ENCODE measurements at places on chromosomes 11 and 22.
A peak's percentile ranks its signal among the peaks of the same experiment; 100 is the strongest.

GRCh38 chr11:9748361-9748970, 84.6 kb downstream of the SWAP70 start:
- no peak for DNase-seq

GRCh38 chr11:15968461-15969130, 387.8 kb downstream of the SOX6 start:
- no peak for DNase-seq

- no peak for DNase-seq
Observed at GRCh38 chr11:57475671-57476046, 15.3 kb downstream of the RTN4RL2 start.

DNA sequence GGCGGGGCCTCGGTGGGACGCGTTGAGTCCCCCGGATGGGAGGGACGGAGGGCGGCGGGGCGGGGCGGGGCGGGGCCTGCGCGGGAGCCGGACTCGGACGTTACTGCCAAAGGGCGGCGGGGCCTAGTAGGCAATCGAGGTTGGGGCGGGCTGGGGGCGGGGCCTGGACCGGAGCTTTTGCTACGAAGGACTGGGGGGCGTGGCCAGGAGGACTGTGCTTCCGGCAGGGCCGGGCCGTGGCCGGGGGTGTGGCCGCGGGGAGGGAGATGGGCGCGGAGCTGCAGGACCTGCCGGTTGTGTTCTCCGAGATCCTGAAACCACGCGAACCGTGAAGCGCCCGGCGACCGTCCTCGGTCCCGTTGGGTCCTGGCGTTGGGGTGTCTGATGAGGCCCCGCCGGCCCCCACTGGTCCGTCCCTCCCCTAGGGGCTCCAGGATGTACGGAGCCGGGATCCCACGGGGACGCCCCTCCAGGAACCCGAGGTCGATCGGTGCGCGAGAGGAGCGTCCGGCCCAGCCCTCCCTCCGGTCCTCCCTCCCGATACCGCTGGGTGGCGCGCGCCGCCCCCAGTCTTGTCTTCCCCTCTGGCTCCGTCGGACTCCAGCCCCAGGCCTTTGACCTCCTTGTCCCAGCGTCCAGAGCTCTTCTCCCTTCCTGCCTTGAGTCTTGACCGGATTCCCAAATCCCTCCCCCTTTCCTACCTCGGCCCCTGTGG, 648 bp upstream of the NUDT8 start:
- peak; percentile 95 for DNase-seq

- DNase-seq = no peak
Observed at GRCh38 chr11:83865636-83866461, 579.7 kb upstream of the CCDC90B start.

- DNase-seq = no peak
Observed at GRCh38 chr11:47928426-47928825, 51.9 kb upstream of the PTPRJ start.

DNA sequence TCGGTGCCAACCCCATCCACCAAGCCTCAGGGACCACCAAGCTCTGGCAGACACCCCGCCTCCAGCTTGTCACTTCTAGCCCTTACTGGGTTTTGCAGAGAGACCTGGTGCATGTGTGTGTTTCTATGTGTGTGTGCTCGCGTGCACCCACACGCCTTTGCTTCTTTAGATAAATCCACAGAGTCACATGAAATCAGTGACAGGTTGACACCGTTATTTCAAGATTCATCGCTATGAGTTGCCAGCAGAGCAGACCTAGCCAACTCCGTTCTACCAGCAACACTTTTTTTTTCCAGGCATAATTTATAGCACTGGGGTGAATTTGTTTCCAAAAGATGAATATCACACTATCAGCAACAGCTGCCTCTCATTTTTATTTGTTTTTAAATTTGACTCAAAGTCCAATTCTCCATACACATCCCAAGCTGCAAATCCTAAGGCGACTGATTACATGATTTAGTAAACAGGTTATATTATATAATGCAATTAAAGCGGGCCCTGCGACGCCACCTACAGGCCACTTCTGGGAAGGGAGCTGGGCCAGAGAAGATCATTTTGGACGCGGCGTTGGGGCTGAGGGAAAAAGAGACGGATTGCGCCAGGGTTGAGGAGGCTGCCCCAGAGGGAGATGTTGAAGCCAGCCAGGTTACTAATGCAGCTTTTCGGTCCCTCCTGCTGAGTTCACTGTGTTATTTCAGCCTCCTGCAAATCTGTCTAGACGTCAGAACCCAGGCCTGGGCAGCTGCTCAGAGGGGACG, 150.5 kb downstream of the FEZ1 start:
- peak; percentile 17 for DNase-seq

- DNase-seq = no peak
Observed at GRCh38 chr11:120054016-120054752, 83.7 kb downstream of the TRIM29 start.

- no peak for DNase-seq
Observed at GRCh38 chr11:5593146-5593545, 3.3 kb upstream of the TRIM6 start.

- DNase-seq = no peak
Observed at GRCh38 chr11:122235615-122236014, 119.6 kb upstream of the BLID start.

DNA sequence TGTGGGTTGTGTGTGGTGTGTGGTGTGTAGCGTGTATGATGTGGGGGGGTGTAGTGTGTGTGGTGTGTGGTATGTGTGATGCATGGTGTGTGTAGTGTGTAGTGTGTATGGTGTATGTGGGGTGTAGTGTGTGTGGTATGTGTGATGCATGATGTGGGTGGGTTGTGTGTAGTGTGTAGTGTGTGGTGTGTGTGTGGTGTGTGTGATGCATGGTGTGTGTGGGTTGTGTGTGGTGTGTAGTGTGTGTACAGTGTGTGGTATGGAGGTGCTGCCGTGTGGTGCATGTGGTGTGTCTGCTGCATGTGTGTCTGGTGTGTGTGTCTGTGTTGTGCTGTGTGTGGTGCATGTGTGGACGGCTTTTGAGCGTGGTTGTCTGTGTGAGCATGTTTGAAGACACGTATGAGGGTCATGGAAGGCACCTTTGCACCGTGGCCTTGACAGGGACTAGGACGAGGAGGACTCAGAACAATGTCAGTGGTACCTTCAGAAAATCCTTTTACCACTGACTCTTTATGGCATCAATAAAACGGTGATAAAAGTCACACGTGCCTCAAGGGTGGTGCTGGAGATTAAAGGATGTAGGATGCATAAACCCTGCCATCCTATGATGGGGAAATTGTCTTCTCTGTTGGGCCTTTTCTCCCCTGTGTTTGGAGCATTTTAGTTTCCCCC, 328.7 kb upstream of the B3GAT1 start:
- DNase-seq = no peak

- no peak for DNase-seq
Observed at GRCh38 chr11:132030896-132031295, 660.5 kb downstream of the NTM start.

GRCh38 chr11:59173964-59174663, 2.2 kb downstream of the DTX4 start:
- no peak for DNase-seq

GRCh38 chr11:1015064-1015463, 21.5 kb downstream of the MUC6 start:
- DNase-seq = no peak

GRCh38 chr11:97445561-97445960, 1055.7 kb downstream of the JRKL start:
- no peak for DNase-seq

DNA sequence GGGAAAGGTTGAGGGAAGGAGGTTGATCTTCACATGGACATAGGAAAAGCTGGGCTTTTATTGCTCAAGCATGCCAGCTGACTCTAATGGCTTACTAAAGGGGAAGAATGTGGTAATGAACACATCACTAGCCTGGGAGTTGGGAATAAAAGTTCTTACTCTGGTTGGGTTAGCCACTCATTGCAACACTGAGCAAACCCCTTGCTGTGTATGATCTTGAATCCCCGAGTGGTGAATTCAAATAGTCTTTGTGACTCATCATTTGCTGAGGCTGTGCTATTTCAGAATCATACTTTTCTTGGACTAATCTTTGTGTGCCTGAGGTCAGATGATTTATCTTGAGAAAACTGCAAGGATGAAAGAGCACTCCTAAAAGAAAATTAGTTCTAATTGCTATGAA, 304.1 kb upstream of the ANO5 start:
- no peak for DNase-seq

- peak; percentile 0 for DNase-seq
Observed at GRCh38 chr11:6755303-6755952, 16.3 kb downstream of the OR2AG2 start.

DNA sequence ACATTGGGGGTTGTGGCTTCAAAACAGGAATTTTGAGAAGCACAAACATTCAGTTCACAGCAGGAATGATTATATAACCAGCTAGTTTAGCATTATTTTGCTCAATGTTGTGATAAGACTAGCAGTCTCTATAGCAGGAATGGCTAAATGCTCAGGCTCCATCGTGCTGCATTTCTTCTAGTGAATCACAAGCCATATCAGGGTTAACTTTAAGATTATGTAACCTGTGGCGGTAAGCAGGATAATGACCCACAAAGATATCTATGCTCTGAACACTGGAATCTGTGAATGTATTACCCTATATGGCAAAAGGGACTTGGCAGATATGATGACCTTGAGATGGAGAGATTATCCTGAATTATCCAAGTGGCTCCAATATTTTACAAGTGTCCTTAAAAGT, 14.8 kb downstream of the FSHB start:
- no peak for DNase-seq

DNA sequence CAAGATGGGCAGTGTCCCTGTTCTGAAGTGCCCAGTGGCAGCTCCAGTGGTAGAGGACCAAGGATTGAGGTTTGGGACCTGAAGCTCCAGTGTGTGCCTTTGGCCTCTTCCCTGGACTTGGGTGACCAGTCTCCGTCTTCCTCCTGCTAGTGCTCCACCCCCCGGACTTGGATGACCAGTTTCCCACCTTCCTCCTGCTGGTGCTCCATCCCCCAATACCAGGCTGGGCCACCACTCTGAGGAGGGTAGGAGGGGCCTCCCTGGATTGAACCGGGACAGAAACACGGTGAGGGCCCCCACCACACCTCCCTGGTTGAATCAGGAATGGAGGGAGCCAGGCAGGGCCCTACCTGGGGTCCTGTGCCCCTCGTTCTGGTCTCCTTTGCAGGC, 10.9 kb upstream of the NEAT1 start:
- DNase-seq = no peak

GRCh38 chr11:11993839-11994238, 14.6 kb downstream of the DKK3 start:
- DNase-seq = no peak

- peak; percentile 26 for DNase-seq
Observed at GRCh38 chr11:119155733-119156492, 7.1 kb downstream of the ABCG4 start.

DNA sequence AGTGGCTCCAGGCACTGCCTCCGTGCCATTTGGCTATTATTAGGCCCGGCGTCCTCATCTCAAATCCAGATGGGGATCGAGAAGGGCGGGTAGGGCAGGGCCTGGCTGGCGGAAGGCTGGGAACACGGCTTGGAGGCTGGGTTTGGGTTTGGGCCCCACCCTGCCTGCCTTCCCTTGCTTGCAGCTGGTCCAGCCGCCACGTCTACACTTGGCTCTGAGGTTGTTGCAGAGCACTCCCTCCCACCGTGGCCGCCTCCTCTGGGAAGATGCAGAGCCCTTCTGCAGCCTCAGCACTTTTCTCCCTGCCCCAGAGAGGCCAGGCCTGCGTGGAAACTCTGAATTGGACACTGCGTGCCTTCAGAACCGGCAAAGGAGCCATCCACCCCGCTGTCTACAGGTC, 5.2 kb upstream of the SMTN start:
- DNase-seq = no peak

GRCh38 chr22:27399161-27399560, 402.4 kb downstream of the MN1 start:
- no peak for DNase-seq

- DNase-seq = peak; percentile 28
Observed at GRCh38 chr22:35648066-35649025, at the start of gene APOL6. TSS of gene APOL6 (plus strand) at chr22:35648446. CDS start at chr22:35656426, 7,980 bp downstream.

GRCh38 chr22:37197451-37198257, 9.6 kb upstream of the C1QTNF6 start:
- DNase-seq = no peak

DNA sequence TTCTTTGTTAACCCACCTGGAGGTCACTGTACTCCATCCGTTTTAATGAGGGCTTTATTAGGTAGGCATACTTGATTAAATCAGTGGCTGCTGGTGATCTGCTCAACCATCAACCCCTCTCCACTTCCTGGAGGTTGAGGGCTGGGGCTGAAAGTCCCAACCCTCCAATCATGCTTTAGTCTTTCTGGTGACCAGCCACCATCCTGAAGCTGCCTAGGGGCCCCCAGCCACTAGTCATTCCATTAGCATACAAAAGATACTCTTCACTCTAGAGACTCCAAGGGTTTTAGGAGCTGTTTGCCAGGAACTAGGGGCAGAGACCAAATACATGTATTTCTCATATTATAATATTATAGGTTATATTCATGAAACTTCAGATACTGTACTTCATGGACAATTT, 13.5 kb downstream of the DNAJC24 start:
- DNase-seq = no peak

DNA sequence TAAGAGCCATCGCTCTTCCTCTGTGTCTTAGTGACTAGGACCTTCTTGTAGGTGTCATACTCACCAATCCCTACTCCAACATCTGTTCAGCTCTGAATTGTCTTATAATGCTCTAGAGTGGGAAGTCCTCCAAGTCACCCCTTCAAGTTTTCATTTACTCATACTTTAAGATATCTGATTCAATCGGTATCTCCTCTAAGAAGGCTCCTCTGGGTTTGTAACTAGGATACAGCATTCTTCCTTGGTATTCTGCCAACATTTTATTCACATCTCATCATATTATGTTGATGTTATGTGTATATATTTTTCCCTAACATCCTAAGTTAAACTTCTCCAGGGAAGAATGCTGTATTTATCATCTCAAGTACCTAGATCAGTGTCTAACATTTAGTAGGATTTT, 662.1 kb downstream of the NTM start:
- no peak for DNase-seq

GRCh38 chr22:32018056-32018455, 25.0 kb upstream of the SLC5A1 start:
- DNase-seq = no peak

DNA sequence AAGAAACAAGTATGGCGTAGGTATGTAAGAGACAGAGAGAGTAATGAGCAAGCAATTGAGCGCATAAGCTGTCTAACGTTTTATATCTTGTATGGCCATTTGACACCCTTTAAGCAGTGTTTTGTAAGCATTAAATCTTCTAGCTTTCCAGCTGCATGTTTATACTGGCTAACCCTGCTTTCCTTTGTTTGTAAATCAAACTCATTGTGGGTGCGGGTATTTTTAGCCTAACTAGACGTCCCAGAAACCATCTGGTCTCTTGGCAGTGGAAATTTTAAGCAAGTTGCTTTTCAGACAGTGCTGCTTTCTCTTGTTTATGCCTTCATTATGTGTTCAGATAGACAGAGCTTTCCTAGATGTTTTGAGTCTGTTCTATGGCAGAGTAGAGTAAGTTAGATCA, 73.5 kb downstream of the RNF169 start:
- DNase-seq = no peak

DNA sequence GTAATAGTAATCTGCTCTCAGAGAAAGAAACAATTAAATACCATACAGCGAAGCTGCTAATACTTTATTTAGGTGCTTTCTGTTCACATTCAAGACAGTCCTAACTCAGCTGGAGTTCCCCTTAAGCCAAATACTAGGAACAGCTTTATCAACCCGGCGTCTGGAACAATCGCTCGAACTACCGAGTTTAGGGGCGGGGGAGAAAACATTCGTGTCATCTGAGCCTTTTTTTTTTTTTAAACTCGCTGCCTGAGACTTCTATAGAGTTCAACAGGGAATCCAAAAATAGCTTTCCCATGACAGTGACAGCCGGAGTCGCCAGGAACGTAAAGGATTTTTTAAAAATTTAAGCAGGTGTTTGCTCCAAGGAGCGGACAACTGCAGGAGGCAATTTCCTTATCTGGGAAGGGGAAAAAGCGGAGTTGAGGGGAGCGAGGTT, 852 bp downstream of the TRAF6 start:
- DNase-seq = no peak

GRCh38 chr22:29320546-29320945, 5.0 kb upstream of the RASL10A start:
- no peak for DNase-seq
